Heart left ventricle (tissue), 16 donors: ENCODE measurements at places on chromosomes 4 and X. TPM values are rescaled to one million over a fixed set of nuclear protein-coding genes. Genes with fewer than 3 reads are reported as not detected.
A peak's percentile ranks its signal among the peaks of the same experiment; 100 is the strongest.

The VSIG1 gene
- 0.22 TPM for total RNA-seq

The SYTL5 gene
- 0.29 TPM for total RNA-seq

The FABP2 gene
- 2.5 TPM for total RNA-seq

The F11 gene
- total RNA-seq, result not detected

DNA sequence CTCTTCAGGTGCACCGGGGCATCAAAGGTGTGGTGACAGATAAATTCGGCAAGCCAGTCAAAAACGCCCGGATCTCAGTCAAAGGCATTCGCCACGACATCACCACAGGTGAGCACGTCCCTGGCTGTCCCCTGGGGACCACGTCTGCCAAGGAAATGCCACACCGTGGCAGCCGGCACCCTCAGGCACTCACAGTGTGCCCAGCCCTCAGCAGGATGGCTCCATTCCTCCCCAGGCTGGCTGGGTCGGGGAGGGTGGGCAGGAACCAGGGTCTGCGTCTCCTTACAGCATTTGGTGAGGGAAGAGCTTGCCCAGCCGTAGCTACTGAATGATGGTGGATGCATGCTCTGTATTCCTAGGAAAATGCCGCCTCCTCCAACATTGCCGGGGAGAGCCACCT is 25.9 kb downstream of the CPZ start:
- H3K36me3 ChIP-seq, result no peaks in the 10 kb centered on the region
- no peaks in the 10 kb centered on the region for H3K27me3 ChIP-seq
- no peak overlapping the region for H3K27ac ChIP-seq
- DNase-seq, result no peak
- no peaks in the 10 kb centered on the region for H3K4me1 ChIP-seq

The GPR143 gene
- not detected for total RNA-seq

DNA sequence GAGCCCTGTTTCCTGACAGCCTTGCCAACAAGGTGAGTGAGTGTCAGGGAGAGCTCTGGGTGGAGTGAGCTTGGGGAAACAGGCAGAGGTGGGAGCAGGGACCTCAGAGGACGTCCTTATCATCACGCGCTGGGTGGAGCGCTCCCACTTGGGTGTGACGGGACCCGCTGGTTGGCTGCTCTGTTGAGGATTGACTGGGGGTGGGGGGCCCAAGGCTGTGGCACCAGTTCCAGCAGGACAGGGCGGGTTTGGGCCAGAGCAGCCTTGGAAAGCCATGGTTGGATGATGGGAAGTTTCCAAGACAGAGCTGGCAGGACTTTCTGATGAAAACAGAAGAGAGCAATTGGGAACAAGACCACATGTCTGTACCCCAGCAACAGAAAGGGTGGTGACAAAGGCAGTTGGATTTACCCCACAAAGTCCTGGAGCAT is 3.0 kb upstream of the PCGF3 start:
- no peaks in the 10 kb centered on the region for H3K27me3 ChIP-seq
- no peaks in the 10 kb centered on the region for H3K36me3 ChIP-seq
- H3K27ac ChIP-seq, result no peak overlapping the region
- peaks cover 6% of the 10 kb centered on the region for H3K4me1 ChIP-seq
- H3K4me3 ChIP-seq, result no peak overlapping the region

The MID1IP1 gene
- total RNA-seq, result 36.6 TPM

The TRPC5OS gene
- total RNA-seq, result not detected

DNA sequence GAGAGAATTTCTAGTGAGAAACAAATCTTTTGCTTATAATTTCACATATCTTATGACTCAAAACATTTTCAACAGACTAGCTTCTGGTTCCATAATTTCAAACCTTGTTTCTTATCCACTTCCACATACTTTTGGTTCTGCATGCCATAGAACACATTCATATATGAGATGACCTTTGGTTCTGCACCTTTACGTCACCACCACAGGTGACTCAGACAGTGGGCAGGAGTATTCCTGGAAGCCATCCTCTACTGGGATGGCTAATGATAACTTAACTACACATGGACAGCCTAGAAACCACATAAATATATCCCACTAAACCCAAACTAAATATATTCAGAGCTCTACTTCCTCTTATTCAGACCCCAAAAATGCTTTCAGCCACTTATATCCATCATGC is 133.3 kb downstream of the DCK start:
- no peak overlapping the region for H3K4me3 ChIP-seq
- no peaks in the 10 kb centered on the region for H3K36me3 ChIP-seq
- no peak for DNase-seq
- no peak overlapping the region for H3K27ac ChIP-seq
- H3K4me1 ChIP-seq, result no peaks in the 10 kb centered on the region

- DNase-seq, result no peak
- H3K27me3 ChIP-seq, result no peaks in the 10 kb centered on the region
- H3K4me3 ChIP-seq, result no peak overlapping the region
- no peak overlapping the region for H3K27ac ChIP-seq
Observed at GRCh38 chrX:139213241-139213709, 317.3 kb upstream of the F9 start.

DNA sequence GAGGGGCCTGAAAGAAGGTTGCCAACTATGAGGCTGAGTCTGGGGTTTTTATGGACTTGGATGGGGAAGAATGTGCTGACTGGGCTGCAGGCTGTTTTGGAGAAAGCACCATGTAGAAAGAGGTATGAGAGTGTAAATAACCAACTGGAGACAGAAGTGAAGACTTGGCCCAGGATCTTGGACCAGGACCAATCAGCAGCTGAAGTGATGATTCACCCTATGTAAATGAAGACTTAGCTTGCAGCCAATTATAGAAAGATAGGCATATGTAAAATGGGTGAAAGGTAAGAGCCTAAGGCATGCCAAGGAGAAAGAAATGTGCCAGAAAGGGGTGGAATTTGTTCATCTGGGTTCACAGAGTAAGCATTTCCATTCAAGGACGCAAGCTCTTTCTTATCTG is 856.7 kb upstream of the PRKX start:
- H3K4me1 ChIP-seq, result no peaks in the 10 kb centered on the region
- no peaks in the 10 kb centered on the region for H3K27me3 ChIP-seq
- H3K36me3 ChIP-seq, result no peaks in the 10 kb centered on the region

The OPRPN gene
- not detected for total RNA-seq

DNA sequence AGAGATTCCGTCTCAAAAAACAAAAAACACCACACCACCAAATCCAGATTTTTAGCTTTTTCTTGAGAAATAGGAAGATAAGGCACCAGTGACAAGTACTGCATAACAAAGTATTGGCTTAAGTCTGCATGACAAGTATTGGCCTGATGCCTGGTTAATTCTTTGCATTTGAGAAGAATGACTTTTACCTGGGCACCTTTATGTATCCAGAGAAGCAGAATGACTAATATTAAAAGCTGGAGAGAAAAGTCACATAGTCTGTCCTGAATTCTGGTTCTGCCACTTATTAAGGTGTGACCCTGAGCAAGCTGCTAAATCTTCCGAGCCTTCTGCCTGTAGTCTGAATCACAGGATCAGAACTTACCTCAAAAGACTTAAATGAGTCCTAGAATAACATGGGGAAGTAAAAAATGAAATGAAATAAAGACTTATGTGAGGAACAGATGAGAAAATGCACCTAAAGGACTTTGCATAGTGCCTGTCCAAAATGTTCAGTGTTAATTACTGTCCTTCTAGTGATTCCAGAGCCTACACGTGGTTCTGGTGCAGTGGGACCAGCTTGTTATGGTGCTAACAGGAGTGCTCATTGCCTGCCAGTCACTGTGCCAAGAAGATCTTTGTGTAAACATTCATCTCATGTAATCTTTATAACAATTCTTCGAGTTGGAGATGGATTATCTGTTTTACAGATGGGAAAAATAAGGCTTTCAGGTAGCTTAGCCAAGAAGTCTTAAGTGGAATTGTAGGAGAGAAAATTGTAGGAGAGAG is 31.6 kb downstream of the UGDH start:
- H3K27me3 ChIP-seq, result no peaks in the 10 kb centered on the region
- DNase-seq, result no peak
- peaks cover 26% of the 10 kb centered on the region for H3K36me3 ChIP-seq
- H3K27ac ChIP-seq, result no peak overlapping the region
- H3K4me3 ChIP-seq, result no peak overlapping the region

The UGT2B17 gene
- not detected for total RNA-seq

The HSFX4 gene
- total RNA-seq, result not detected

- H3K4me1 ChIP-seq, result no peaks in the 10 kb centered on the region
- DNase-seq, result no peak
- no peak overlapping the region for H3K4me3 ChIP-seq
- no peak overlapping the region for H3K27ac ChIP-seq
Observed at GRCh38 chrX:357035-357692, 29.5 kb downstream of the PPP2R3B start.

The HTN3 gene
- not detected for total RNA-seq

- peaks cover 11% of the 10 kb centered on the region for H3K4me1 ChIP-seq
- no peaks in the 10 kb centered on the region for H3K36me3 ChIP-seq
- peak; percentile 80 for DNase-seq
- peak within 1 kb of the TSS; percentile 51 for H3K4me3 ChIP-seq
Observed at GRCh38 chr4:95548738-95549245, at the start of gene UNC5C. UNC5C (minus strand) TSS chr4:95548973.

DNA sequence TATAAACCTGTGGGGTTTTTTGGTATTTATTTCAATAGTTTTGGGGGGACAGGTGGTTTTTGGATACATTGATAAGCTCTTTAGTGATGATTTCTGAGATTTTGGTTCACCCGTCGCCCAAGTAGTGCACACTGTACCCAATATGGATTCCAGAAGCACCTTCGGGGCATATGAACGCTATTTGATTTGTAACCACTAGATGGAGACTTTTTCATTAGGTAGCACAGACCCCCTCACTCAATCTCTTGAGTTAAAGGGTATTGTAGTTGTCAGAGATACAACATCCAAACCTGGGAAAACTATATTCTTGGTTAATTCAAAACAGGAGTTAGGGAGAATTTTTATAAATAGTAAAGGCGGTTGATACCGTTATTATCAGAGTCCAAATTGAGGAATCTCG is 79.8 kb downstream of the SPANXN3 start:
- H3K4me1 ChIP-seq, result no peaks in the 10 kb centered on the region
- no peaks in the 10 kb centered on the region for H3K36me3 ChIP-seq
- H3K4me3 ChIP-seq, result no peak overlapping the region
- H3K27ac ChIP-seq, result no peak overlapping the region

- H3K36me3 ChIP-seq, result no peaks in the 10 kb centered on the region
- no peak overlapping the region for H3K4me3 ChIP-seq
- DNase-seq, result no peak
- H3K4me1 ChIP-seq, result no peaks in the 10 kb centered on the region
- H3K27ac ChIP-seq, result no peak overlapping the region
Observed at GRCh38 chr4:76036855-76037254, 985 bp upstream of the CXCL11 start.

The UGT2A1 gene
- total RNA-seq, result not detected

- no peak overlapping the region for H3K4me3 ChIP-seq
- H3K36me3 ChIP-seq, result no peaks in the 10 kb centered on the region
- DNase-seq, result no peak
- H3K4me1 ChIP-seq, result peaks cover 12% of the 10 kb centered on the region
Observed at GRCh38 chr4:39729557-39729956, 31.6 kb downstream of the UBE2K start.

DNA sequence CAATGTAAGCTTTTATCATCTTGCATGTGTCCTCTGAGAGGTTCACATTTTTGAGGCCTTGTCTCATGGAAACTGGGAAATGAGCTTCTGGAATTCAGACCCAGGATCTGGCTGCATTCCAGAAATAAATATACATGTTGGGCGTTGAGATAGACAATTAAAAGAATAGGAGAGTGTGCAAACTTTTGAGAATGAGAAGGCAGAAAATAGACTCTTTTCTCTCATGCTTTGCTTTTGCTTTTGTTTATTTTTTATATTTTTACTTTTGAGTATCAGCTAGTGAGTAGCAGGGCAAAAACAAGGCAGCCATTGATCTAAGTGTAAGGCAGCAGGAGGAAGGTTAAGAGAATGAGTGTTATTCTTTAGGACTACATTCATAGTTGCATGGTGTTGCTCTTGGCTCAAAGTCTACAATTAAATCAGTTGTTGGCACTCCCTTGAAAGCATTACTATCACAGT is 12.4 kb downstream of the SHROOM3 start:
- H3K27me3 ChIP-seq, result no peaks in the 10 kb centered on the region
- no peak overlapping the region for H3K4me3 ChIP-seq
- no peaks in the 10 kb centered on the region for H3K36me3 ChIP-seq
- H3K4me1 ChIP-seq, result no peaks in the 10 kb centered on the region
- no peak overlapping the region for H3K27ac ChIP-seq

The SPANXA1 gene
- not detected for total RNA-seq
